ENCODE measurements at places on chromosomes 5 and 9.

GRCh38 chr5:171747061-171747859 is 38.4 kb upstream of the SMIM23 start:
- no peak for DNase-seq

DNA sequence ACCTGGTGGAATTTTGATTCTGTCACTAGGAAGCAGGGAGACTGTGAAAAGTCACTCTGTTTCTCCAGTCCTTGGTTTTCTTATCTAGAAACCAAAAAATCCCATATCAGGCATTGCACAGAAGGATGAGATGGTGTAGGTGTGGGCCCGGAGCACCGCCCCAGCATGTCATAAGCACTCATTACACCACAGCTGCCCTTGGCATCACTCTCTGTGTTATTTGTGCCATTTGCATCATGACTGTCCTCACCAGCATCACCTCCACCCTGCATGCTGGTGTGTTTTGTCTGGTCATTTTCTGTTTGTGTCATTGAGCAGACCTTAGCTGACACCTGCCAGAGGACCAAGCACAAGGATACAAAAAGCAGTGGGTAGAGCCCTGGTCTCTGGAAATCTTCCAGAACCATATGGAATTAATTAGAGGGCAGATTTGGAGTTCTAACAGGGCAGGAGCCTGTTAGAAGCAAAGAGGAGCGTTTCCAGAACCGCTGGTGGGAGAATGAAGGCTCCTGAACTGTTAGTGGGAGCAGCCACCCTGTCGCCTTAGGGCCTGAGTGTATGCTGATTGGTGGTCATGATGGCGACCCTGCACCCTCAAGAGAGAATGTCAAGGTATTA is 99.3 kb downstream of the AMBP start:
- DNase-seq, result no peak

DNA sequence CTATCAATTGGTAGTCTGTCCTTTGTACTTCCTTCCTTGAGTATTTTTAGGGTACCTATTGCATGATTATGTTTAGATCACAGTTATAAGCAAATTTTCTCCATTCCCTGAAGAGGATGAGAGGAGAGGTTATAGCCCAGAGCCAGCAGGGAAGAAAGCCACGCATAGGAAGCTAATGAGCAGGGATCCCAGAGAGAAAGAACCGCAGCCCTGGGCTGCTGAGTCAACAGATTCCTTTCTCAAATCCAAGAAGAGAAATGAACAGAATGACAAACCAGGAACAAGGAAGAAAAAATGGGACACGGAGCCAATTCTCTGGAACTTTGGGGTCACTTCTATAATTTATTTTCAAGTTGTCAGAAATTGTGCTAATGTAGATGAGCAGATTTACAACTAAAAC is 284.5 kb downstream of the RFX3 start:
- DNase-seq, result peak; percentile 65

- DNase-seq, result peak; percentile 0
Observed at GRCh38 chr9:73869264-73869663, 627.9 kb upstream of the RORB start.

- no peak for DNase-seq
Observed at GRCh38 chr5:159040181-159040580, 59.5 kb downstream of the EBF1 start.

Data from fibroblast of lung (primary cell).